ENCODE measurements at places on chromosomes 1 and 21.

GRCh38 chr1:228066891-228067654 is 15.4 kb upstream of the ARF1 start:
- DNase-seq, result no peak

DNA sequence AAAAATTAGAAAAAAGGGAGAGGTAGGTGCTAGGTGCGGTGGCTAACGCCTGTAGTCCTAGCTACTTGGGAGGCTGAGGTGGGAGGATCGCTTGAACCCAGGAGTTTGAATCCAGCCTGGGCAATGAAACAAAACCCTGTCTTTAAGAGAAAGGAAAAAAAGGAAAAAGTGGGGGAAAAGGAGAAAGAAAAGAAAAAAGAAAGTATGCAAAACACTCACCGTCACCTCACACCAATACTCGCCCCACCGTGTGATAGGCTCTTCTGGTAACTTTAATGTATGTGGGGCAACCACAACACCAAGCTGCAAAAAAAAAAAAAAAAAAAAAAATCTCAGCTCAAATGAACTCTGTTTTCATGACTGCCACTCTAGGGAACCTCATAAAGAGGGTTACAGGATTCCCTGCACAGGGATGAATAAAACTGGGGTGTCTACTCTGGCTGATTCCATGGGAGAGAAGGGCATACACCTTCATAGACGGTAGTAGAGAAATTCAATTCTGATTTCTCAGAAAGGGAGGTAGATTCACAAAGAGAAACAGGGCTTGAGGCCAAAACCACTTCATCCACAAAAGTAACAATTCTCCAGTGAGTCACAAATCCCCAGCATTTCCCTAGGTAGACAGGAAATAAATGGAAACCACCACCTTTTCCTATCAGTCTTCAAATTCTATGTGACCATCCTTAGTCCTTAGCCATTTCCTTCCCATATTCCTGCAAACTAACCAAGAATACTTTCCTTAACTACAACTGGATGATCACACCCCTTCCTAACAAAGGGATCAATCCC is 2.5 kb downstream of the MRPL9 start:
- DNase-seq, result no peak

- DNase-seq, result no peak
Observed at GRCh38 chr21:35226328-35226727, 177.2 kb upstream of the RUNX1 start.

DNA sequence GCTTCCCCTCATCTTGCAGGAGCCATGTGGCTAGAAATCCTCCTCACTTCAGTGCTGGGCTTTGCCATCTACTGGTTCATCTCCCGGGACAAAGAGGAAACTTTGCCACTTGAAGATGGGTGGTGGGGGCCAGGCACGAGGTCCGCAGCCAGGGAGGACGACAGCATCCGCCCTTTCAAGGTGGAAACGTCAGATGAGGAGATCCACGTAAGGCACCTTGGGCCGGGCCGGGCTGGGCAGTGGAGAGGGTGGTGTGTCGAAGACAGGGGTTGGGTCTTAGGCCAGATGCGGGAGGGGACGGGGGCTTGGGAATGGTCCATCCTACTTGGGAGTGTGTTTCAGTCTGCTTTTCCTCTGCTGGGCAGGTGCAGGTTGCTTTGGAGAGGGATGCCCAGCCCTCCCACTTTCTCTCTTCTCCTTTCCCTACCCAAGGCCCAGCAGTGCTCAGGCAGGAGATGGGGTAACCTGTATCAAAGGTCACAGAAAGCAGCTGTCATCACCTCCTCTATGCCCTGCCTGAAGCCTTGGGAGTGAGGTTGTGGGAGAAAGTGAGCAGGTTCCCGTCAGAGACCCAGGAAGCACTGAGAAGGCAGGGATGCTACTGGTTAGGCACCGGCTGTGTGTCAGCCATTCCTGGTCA is 18.9 kb downstream of the EPHX1 start:
- DNase-seq, result no peak

GRCh38 chr1:180268556-180269075 is 38.6 kb downstream of the LHX4 start:
- DNase-seq, result no peak

- DNase-seq, result no peak
Observed at GRCh38 chr1:247111700-247112478, 7.7 kb upstream of the ZNF669 start.

- no peak for DNase-seq
Observed at GRCh38 chr1:221394011-221394544, 347.8 kb downstream of the DUSP10 start.

GRCh38 chr21:16072737-16073136 is 343.0 kb downstream of the USP25 start:
- no peak for DNase-seq

DNA sequence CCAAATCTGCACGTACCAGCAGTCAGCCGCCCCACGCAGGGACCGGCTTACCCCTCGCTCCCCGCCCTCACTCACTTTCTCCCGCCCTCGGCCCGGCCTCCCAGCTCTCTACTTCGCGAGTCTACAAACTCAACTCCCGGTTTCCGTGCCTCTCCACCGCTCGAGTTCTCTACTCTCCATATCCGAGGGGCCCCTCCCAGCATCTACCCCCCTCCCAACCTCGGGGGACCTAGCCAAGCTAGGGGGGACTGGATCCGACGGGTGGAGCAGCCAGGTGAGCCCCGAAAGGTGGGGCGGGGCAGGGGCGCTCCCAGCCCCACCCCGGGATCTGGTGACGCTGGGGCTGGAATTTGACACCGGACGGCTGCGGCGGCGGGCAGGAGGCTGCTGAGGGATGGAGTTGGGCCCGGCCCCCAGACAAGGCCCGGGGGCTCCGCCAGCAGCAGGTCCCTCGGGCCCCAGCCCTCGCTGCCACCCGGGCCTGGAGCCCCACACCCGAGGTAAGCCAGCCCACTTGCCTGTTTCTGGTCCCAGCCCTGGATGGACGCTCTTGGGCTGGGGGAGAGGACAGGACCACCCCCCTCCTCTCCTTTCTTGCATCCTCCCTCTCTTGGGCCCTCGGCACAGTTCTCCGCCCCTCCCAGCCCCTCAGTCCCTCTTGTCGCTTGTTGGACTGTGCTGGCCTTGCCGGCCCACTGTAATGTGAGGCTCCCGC is at the start of gene ARTN:
Gene ARTN, plus strand, starts transcription at position 416 of the 715 bp plus-strand sequence. CDS start 1,856 bp downstream, outside the sequence.
- no peak for DNase-seq

DNA sequence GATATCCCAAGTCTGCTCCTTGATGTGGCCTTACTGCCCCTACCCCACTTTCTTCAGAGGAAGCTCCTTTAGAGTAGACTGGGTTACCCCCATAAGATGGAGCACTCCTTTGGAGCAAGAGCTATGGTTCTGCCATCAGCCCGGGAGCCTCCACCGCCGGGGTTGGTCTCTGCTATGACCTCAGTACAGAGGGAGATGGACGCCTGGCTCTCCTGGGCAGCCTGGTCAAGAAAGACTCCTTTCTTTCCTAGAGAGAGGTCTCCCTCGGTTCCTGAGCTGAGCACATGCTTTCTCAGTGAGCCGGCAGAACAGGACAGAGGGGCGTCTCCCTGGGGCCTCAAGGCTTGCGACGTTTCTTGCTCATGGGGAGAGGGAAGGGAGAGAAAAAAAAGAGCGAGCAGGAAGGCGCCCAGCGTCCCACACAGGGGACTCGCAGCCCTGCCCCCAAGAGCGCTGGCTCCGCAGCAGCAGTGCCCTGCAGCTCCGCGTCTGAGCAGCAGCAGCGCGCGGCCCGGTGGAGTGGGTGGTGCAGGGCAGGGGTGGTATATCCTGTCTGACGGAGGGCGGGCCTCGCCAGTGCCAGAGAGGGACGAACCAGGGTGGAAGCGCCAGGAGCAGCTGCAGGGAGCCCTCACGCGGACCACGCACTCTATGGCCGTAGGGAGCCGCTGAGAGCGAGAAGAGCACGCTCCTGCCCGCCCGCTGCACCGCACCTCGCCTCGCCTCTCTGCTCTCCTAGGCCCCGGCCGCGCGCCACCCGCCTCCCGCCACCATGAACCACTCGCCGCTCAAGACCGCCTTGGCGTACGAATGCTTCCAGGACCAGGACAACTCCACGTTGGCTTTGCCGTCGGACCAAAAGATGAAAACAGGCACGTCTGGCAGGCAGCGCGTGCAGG is at the start of gene PKP1:
Gene PKP1, plus strand, starts transcription at position 576 of the 899 bp plus-strand sequence. Its CDS starts 197 bp downstream, at position 773.
- DNase-seq, result no peak

DNA sequence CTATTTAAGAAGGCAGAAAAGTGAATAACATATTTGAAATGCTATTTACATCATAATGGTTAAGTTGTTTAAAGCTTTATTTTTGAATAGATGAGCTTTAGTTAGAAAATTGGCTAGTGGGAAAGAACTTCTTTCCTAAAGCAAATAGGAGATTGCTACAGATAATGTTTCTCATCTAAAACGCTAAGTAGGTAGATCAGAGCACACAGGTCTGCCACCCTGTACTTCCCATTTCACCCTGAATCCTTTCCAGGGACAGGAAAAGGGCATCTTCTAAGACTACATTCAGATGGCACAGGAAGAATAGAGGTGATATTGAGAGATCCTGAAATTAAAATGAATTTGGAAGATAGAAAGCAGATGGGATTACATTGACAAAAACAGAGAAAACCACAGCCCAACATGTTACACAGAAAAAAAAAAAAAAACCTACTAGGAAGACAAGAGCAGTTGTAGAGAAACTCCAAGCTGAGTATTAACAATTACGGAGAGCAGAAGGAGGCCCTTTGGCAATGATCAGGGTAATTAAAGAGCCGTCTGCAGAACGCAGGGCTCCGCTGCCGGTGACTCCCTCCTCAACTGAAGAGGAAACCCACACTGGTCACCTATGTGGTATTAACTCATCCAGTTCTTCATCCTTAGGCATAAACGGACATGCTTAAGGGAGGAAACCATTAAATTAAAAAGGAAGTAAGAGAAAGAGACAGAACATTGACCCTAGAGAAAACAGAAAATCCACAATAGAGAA is 53.6 kb upstream of the MAP10 start:
- no peak for DNase-seq

GRCh38 chr1:227562933-227563323 is 428 bp upstream of the ZNF678 start:
- DNase-seq, result no peak

- DNase-seq, result no peak
Observed at GRCh38 chr1:40363721-40364120, 9.8 kb upstream of the SMAP2 start.

DNA sequence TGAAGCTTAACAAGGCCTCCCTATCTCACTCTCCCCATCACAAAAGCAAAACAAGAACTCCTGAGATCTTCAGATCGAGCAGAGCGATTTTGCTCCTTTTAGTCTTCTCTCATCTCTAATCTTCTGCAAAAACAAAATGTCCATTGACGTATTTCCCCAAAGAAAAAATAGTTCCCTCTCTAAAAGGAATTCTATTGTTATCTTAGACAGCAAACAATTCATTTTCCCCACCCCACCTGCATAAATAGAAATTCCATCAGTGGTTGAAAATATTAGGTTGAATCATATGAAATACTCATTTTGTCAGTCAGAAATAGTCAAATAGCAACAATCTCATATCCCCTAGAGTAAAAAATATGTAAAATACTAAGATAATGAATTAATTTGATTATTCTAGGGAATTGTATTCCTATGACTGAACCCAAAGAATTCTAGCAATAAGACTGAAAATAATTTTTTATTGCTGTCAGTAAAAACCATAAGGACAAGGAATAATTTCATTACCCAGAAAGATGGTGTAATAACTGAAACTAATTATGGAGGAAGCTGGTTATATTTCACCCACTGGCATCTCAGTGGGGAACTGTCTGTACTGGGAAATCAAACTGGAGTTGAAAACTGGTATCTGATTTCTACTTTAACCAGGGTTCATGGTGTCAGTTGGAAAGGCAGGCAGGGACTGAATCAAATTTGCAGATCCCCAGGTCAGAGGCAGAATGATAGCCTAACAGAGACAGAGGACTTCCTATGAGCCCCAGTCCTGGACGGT is 51.3 kb downstream of the RHOU start:
- no peak for DNase-seq

- DNase-seq, result no peak
Observed at GRCh38 chr1:38541223-38541622, 318.3 kb downstream of the RRAGC start.

DNA sequence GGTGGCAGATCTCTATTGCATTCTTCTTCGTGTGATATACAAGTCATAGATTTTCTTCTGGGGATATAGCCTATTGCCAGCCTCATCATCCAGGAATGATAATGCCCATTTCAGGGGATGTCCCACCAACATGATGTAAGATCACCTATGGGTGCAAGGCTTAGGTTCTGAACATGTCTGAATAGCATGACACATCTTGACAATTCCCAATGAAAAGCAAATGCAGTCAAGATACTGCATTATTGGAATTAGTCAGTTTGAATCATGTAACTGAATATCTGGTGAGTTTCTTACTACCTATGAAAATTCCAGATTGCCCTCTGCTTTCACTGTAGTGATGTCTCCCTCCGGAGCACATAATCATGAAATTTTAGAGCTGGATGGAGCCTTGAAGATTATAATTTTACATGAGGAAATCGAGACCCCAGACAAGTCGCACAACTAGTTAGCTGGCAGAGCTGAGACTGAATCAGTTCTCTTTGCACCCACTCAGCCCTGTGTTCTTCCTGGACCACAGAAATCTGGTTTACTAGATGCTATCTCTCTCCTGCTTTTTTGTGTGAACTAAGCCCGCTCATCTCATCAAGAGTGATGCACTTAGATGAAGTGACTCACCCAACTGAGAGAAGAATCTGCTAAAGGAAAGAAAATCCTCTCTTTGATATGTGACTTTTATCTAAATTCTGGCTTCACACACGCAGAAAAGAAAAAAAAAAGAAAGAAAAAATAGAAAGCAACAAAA is 65.0 kb downstream of the WDR64 start:
- peak; percentile 4 for DNase-seq

GRCh38 chr1:170290276-170290675 is 144.5 kb downstream of the NTMT2 start:
- no peak for DNase-seq

GRCh38 chr1:245054507-245055270 is 100.1 kb upstream of the KIF26B start:
- no peak for DNase-seq

- DNase-seq, result no peak
Observed at GRCh38 chr1:5913078-5913845, 79.0 kb downstream of the NPHP4 start.

DNA sequence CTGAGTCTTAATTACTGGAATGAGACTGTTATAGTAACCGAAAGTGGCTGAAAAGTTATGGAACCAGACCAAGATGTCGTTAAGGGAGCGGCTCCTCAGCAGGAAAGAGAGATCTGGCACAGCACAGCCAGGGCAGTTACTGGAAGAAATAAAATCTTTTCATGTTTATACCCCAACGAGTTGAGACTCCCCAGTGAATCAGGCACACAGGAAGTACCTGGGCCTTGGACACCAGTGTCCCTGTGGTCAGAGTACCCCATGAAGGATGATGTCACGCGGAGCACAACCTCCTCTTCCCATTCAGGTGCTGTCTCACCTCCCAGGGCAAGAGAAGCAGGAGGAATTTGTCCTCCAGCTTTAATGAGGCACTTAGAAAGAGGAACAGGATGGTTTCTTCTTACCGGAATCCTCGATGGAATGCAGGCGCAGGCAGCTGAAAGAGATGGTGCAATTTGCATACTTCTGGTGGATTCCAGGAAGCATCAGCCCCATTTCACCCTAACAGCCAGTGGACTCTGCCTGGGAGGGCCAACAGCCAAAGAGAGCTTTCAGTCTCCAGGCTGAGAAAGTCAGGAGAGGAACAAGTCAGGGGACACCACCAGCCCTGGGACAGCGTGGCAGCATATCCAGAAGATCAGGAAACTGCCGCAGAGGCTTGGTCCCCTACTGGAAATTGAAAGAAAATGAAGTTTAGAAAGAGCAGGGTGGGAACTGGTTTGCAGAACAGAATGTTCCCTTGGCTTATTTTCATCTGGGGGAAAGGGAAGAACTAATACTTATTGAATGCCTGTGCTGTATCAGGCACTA is 35.9 kb upstream of the CTTNBP2NL start:
- DNase-seq, result no peak

- no peak for DNase-seq
Observed at GRCh38 chr1:10604966-10605365, 130.2 kb downstream of the PEX14 start.

All from stimulated activated CD8-positive, alpha-beta memory T cell treated with anti-CD3 and anti-CD28 coated beads, Interleukin-7, amount 100 ng/mL, for 4 hours (primary cell).